ENCODE measurements at places on chromosomes 13 and 19.

DNA sequence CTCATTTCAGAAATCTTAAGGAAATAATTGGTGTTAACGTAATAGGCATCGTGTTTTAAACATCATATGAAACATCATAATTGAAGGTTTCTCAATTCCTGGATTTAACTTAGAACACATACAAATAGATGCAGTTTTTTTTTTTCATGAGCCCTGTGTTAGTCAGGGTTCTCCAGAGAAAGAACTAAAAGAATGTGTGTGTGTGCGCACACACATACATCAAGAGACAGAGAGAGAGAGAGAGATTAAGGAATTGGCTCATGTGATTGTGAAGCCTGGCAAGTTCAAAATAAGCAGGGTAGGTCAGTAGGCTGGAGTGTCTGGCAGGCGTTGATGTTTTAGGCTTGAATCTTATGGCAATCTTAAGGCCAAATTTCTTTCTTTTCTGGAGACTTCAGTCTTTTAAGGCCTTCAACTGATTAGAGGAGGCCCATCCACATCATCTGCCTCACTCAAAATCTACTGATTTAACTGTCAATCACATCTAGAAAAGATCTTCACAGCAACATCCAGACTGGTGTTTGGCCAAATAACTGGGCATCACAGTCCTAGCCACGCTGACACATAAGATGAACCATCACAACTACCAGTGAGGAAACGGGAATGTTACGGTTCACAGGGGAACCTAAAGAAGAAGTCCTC, 25.2 kb downstream of the SPATA13 start:
- peak; percentile 65 for DNase-seq

GRCh38 chr13:39297023-39297422, 258.8 kb downstream of the NHLRC3 start:
- DNase-seq: no peak

DNA sequence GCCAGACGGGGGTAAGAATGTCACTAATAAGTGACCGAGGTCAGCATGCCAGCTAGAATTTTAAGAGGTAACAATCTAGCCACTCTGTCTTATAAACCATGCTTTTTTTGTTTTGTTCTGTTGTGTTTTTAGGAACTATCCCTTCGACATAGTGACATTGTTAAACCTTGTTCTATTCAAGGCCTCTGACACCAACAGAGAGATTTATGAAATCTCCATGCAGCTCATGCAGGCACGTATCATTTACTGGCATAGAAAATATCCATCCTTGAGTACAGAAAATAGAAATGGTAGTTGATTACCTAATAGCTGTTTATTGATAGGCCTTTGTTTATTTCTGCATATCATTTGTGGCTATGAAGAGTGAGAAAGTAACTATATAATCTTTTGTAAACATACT, 113.4 kb downstream of the ZAR1L start:
- no peak for DNase-seq

GRCh38 chr19:31818798-31819105, 469.5 kb upstream of the TSHZ3 start:
- DNase-seq: no peak

DNA sequence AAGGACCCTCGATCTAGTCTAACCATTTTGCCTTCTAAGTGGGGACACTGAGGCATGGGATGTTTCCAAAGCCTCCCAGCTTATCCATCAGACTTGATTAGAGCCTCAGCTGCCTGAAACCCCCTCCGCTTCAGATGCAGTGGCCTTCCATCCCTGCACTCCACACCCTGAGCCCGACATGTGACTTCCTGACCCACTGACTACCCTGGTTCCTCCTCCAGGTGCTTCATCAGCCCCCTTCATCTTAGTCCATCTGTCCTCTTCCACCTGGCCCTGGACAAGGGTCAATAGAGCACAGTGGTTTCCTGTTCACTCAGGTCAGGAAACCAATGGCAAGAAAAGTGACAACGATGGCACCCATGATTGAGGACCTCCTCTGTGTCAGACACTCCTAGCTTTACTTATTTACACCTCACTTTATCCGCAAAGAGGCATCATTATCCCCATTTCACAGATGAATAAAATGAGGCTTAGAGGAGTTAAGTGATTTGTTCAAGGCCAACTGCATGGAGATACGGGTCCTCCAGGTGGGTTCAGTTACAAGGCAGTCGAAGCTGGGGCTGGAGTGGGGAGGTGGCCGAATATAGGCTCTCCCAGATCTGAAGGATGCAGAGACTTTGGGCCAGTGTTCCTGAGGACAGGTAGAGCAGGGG, 81.6 kb upstream of the TM9SF2 start:
- DNase-seq: no peak

DNA sequence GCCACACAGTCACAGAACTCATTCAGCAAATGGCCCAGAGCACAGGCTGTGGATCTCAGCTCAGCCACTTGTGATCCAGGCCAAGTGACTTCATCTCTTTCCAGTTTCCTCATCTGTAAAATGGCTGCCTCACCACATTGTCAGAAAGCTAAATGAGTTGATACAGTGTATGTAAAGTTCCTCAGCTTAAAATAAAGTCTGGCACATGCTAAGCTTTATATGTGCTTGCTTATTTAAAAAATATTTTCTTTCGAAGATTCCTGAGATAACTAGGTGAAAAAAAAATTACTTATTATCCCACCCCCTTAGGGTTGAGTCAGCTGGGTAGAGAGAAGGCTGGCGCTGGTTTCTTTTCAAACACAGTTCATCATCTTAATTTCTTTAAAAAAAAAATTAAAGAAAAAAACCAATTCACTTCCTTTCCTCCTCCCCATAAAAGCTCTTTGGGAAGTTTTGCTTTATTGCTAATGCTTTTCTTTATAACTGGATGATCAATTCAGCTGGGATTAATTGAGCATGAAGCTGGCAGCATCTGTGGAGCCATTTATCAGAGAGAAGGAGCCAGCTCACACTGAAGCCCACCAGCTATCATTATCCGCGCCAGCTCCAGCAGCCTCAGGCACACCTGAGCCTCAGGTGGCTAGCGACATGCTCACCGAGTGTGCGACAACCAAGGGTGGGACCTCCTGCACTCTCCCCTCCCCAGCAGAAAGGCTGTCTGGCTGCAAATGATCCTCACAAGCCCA, 354.9 kb downstream of the FOXO1 start:
- DNase-seq: peak; percentile 35
